NCI-H446 treated with DMSO at 0.1 percent for 48 hours (cell line): ENCODE measurements at places on chromosomes 2 and 18.

DNA sequence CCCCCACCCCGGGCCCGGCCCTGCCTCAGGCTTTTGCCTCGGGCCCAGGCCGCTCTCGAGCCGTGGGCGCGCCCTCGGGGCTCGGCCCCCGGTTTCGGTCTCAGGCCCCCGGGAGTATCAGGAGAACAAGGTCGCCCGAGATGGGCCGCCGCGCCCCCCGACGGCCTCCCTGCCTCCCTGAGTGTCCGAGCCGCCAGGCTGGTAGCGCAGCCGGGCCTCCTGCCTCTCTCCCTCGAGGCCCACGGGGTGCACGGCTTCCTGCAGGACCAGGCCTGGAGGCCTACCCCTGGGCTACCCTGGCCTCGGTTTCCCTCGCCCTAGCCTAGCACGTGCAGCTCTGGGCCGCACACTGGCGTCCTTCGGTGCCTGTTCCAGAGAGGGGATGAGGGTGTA is 8.4 kb downstream of the GBX2 start:
- no peak for DNase-seq

DNA sequence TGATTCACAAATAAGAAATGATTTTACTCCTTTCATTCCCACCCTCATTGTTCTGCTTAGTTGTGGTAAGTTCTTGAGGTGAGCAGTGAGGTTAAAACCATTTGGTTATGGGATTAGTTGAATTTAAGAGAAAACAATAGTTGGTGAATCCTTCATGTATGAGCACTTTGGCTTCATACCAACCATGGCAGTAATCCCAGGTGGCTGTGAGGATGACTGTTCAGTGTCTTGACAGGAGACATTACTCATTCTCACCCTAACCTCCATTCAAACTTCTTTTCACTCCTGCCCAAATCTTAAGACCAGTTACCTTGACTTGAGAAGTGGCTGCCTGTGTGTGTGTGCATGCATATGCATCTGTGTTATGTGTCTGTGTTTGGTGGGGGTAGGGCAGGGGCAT is 143.1 kb downstream of the SETBP1 start:
- peak; percentile 5 for DNase-seq

- no peak for DNase-seq
Measured at GRCh38 chr18:67300498-67300897, 216.0 kb downstream of the DSEL start.

- no peak for DNase-seq
Measured at GRCh38 chr2:176699644-176700043, 430.4 kb downstream of the MTX2 start.

DNA sequence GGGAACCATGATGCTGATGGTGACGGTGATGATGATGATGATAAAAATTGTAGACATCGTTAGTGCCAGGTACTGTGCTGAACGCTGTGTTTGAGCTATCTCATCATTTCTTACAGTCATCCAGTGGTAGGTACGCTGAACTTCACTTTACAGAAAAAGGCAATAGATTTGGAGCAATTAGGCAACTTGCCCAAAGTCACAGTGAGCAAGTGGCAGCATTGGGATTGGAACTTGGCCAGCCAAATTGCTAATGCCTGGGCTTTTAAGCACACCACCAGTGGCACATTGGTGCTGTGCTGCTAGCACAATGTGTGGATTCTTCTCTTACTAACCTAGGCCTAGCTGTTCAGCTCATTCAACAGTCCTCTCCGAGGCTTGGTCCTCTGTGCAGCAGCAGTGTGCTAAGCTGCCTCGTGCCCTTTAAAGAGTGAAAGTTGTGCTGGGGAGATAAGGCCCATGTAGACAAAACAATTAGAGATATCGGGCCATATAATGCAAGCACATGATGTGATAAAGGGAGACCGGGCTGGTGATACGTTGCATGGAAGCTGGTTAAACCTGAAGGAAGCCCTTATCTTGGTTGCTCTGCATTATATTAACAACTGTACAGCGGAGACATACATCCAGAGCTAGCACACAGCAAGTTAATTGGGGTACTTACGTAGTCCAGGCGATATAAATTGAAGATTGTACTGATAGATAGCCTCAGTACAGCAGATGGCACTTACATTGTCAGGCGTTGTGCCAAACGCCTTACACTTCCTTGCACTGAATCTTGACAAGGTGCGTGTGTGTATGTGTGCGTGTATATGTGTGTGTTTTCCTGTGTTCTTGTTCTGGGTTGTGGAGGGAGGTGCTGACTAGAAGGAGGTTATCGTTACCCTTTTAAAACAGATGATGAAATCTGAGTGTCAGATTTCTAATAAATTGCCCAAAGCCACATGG is 28.4 kb downstream of the HK2 start:
- DNase-seq = peak; percentile 34

- no peak for DNase-seq
Measured at GRCh38 chr2:239398521-239398921, 2.3 kb downstream of the HDAC4 start.

DNA sequence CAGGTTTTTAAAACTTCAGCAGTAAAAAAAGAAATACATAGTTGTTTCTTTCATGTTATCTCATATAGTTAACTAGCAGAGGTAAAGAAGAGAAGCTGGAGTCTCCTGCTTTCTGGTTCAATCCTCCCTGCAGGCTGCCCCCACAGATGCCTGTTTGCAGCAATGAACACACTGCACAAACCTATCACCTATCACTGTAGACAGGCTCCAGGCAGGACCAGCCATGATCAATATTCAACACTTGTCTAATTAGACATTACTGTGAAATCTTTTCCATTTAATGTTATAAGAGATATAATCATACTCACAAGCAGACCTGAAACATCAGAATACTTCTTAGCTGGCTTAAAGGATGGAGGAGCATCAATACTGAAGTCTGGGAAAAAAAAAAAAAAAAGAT is 19.8 kb downstream of the INO80C start:
- DNase-seq = no peak

DNA sequence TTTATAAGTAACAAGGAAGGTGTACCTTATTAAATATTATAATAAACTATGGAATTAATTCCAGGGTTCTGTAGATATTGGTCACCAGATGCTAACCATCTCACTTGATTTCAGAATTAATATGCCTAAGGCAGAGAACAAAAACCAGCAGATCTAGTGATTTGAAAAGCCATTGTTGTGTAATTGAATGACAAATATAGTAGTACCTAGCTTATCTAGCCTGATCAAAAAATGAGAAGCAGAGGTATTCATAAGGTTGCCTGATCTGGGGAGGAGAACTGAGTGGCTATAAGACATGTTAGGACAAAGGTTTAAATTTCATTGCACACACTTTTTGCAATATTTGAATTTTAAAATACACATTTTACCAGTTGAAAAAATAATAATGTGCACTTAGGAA is 132.0 kb upstream of the UBE2E3 start:
- no peak for DNase-seq

- no peak for DNase-seq
Measured at GRCh38 chr18:7177116-7177744, 53.7 kb upstream of the LRRC30 start.

GRCh38 chr2:27171351-27171848 is 22.6 kb downstream of the TCF23 start:
- no peak for DNase-seq

DNA sequence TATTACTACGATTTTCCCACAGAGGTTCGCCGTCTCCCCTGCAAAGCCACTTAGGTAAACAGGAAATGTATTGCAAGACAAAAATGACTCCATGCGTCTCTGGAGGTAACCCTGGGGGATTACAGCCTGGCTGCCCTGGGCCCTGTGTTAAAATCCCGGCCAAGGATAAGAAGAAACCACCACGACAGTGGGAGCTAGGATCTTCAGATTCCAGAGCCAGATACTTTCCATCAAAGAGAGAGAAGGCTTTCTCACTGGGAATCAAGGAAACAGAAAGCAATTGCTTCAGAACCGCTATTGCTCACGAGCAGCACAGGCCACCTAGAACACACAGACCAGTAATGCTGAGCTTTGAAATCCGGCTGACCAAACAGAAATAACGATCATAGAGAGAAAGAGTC is 97.9 kb upstream of the ZNF516 start:
- no peak for DNase-seq

- DNase-seq = no peak
Measured at GRCh38 chr18:50315100-50315871, 27.8 kb upstream of the CXXC1 start.

- DNase-seq = no peak
Measured at GRCh38 chr2:30583204-30583749, 136.2 kb downstream of the LCLAT1 start.

- DNase-seq = no peak
Measured at GRCh38 chr2:73983322-73984202, 1.1 kb upstream of the TET3 start.

- no peak for DNase-seq
Measured at GRCh38 chr2:223529696-223530095, 72.5 kb downstream of the SCG2 start.

DNA sequence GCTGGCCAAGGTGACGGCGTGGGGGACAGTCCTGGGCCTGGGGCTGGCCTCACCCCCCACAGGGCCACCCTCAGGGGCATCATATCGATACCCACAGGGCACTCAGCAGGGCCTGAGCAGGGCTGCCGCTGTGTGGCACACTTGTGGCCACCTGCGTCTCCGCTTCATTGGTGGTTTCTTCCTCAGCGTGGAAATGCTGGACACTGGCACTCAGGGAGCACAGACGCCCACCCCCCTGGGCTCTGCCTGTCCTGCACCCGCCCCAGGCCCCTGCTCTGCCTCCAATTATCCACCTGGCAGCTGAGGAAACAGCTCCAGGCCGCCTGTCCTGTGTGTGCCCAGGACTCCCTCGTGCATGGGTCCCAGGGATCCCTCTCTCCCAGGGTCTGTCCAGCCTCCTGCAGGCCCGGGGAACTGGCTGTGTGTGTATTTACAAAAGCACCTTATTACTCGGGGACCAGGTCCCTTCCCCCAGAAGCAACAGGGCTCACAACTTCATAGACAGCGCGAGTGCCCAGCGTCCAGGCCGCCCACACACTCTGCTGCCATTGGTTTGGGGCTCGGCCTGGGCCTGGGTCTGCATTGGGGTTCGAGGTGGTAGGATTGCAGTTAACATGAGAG is 13.1 kb downstream of the CROCC2 start:
- DNase-seq = no peak

DNA sequence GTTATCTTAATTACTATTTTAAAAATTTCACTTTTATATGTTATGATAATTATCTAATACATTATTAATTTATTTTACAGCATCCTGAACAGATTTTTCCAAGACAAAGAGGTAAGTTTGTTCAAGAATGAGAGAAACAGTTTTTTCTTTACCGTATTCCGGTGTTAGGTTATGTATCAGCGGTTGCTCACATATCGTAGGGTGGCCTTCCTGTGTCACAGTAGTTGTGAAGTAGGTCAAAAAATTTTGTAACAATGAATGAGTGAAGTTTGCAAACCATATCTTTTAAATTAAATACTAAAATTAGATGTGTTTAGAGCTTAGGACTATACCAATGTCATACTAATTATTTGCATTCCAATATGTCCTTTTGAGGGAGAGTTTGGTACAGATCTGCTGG is 33.5 kb downstream of the MRPS9 start:
- no peak for DNase-seq

GRCh38 chr2:20916604-20917286 is 93.8 kb upstream of the LDAH start:
- peak; percentile 85 for DNase-seq

DNA sequence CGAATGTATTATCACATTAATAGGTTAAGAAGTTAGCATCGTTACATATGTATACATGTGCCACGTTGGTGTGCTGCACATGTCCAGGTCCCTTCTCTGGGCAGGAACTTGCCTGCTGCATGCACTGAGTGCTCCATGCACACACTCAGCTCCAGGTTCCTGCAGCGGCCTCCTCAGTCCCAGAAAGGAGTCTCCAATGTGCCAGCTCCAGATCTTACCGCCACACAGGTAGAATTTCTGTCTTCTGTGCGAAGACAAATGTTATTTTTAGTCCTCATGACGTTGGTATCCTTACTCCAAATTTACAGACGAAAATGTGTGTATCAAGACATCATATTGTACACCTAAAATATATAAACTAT is 127.1 kb downstream of the GALR1 start:
- DNase-seq = no peak

GRCh38 chr2:144162652-144163051 is 357.3 kb downstream of the ZEB2 start:
- DNase-seq = no peak

DNA sequence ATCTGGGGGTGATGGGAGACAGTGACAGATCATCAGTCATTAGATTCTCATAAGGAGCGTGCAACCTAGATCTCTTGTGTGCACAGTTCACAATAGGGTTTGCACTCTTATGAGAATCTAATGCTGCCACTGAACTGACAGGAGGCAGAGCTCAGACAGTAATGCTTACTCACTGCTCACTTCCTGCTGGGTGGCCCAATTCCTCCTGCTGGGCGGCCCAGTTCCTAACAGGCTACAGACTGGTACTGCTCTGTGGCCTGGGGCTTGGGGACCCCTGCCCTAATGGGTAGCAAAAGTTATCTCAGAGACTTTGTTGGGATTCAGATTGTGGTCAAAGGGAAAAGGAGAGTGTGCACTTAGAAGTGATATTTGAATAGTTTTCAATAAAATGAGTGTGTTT is 840.1 kb upstream of the ID2 start:
- no peak for DNase-seq

- DNase-seq = peak; percentile 14
Measured at GRCh38 chr2:168961450-168962229, 60.5 kb downstream of the G6PC2 start.

- DNase-seq = no peak
Measured at GRCh38 chr2:122808286-122808969, 1053.0 kb downstream of the TSN start.

- peak; percentile 45 for DNase-seq
Measured at GRCh38 chr18:10455726-10456453, 1.5 kb downstream of the APCDD1 start.

GRCh38 chr2:72886505-72887031 is 640 bp upstream of the SPR start:
- DNase-seq = no peak

DNA sequence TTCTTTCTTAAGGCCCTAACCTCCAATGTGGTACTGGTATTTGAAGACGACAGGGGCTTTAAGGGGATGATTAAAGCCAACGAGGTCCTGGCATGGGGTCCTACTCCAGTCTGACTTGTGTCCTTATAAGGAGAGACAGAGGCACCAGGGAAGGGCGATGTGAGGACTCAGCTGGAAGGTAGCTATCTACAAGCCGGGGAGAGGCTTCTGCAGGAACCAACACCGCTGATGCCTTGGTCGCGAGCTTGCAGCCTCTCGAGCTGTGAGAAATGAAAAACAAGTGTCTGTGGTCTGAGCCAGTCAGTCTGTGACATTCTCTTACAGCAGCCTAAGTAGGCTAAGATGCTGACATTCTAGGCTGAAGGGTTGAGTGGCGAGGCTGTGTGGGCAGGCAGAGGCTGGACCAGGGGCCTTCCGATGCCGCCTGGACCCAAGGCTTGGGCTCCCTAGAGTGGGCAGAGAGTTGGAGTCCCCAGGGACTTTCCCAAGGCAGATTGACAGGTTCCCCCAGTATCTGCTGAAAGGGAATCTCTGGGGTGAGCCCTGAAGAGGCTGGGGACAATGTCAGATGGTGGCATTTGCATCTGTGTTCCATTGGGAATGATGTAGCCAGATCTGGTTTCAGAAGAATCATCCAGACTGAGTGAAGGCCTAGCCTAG is 322.9 kb upstream of the HS6ST1 start:
- DNase-seq = no peak

- DNase-seq = no peak
Measured at GRCh38 chr18:48440924-48441323, 31.7 kb upstream of the ZBTB7C start.

- no peak for DNase-seq
Measured at GRCh38 chr18:48724442-48724841, 185.6 kb downstream of the CTIF start.
